ELF-1 (cell line): ENCODE measurements at places on chromosomes 11 and 22.

DNA sequence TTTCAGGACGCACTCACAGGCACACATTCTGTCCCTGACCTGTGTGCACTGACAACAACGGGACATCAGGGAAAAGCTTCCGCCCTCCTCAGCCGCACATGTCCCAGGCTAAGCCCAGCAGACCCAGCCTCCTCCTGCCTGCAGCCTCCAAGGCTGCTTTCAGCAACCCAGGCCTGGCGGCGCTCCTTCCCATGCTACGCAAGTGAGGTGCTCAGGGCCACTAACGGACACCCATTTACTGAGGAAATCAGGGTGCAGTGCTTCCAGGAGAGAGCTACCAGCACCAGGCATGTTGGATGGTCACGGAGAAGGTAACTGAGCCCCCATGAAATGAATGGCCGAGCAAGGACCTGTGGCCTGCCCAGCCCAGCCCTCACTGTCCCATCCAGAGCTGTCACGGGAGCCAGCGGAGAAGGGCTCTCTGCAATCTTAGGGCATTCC is 6.9 kb downstream of the MOB2 start:
- no peak for DNase-seq

- DNase-seq, result no peak
Measured at GRCh38 chr11:126134461-126135155, 71.9 kb upstream of the CDON start.

GRCh38 chr22:20242393-20243175 is 25.5 kb downstream of the RTN4R start:
- no peak for DNase-seq

- DNase-seq, result no peak
Measured at GRCh38 chr22:30416403-30416802, 9.2 kb upstream of the MTFP1 start.

GRCh38 chr11:119789766-119790407 is 60.9 kb upstream of the NECTIN1 start:
- DNase-seq, result no peak

GRCh38 chr11:46457659-46458424 is 66.3 kb upstream of the CHRM4 start:
- no peak for DNase-seq

DNA sequence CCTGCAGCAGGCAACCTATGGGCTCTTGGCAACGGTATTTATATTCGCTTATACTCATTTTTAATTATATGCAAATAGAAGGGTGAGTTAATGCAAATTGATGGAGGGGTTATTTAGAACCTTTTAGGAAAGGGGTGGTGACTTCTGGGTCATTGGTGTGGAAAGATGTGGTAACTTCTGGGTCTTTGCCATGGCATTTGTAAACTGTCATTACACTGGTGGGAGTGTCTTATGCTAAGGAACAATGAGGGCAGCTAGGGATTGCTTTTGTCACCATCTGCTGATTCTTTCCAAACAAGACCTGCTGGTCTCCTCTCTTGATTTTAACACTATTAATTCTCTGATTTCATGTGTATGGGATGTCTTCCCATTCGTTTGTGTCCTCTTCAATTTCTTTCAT is 11.7 kb upstream of the KAT5 start:
- DNase-seq, result no peak

DNA sequence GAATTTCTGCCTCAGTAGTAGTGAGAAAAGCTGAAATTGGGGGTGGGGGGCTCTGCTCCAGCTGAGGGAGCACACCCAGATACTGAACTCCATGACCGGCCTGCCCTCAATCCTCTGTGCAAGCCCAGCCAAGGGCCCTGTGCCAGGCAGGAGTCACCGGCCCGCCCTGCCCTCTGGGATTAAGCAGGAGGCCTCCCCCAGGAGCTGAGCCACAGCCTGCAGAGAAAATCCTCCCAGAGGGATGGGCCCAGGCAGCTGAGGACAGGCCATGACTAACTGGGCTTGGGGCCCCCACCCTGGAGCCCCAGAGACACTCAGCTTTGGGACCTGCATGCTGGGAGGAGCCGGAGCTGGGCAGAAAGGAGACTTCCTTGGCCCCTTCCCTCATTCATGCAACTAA is 48.8 kb downstream of the MN1 start:
- no peak for DNase-seq

GRCh38 chr11:72007089-72007476 is 8.4 kb downstream of the IL18BP start:
- DNase-seq, result no peak

GRCh38 chr22:47094861-47095330 is 332.4 kb downstream of the TBC1D22A start:
- DNase-seq, result no peak

DNA sequence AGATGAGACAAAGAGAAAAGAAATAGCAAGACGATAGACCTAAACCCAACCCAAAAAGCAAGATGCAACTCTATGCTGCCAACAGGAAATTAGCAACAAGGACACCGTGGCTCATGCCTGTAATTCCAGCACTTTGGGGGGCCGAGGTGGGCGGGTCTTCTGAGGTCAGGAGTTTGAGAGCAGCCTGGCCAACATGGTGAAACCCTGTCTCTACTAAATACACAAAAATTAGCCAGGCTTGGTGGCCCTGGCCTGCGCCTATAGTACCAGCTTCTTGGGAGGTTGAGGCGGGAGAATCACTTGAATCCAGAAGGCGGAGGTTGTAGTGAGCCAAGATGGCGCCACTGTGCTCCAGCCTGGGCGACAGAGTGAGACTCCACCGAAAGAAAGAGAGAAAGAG is 24.3 kb upstream of the IL10RA start:
- no peak for DNase-seq

GRCh38 chr11:616320-617198 is 809 bp upstream of the IRF7 start:
- DNase-seq, result no peak

DNA sequence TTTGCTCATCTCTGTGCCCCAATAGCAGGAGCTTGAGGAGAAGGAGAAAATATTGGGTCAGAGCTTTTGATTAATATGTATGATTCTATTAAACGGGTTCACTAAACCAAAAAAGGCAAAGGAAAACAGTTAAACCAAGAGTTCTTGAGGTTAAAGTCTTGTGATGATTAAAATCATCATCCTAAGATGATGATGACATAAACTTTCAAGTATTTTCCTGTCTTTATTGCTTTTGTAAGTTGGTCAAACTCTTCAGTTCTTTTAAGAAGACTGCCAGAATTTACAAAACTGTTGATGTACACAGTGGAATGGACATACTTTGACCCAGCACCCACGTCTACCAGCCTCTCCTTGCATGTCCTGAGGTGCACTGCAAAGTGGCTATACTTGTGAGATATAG is 41.0 kb downstream of the FDX1 start:
- no peak for DNase-seq

DNA sequence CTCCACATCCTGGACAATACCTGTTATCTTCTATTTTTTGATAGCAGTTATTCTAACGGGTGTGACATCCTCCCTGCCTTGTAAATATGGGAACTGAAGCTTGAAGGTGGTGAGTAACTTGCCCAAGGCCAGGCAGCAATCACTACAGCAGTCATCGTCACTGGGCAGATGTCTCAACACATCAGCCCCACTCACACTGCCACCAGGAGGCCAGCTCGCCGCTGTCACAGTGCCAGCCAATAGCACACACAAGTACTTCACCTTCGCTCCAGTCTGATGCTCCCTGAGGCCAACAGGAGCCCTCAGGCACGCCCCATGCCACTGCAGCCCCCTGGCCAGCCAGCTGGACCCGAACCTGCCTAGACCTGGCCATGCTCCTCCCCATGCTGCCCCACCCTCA is 4.9 kb upstream of the TTLL1 start:
- peak; percentile 54 for DNase-seq

- no peak for DNase-seq
Measured at GRCh38 chr11:119700536-119701346, 28.3 kb downstream of the NECTIN1 start.

DNA sequence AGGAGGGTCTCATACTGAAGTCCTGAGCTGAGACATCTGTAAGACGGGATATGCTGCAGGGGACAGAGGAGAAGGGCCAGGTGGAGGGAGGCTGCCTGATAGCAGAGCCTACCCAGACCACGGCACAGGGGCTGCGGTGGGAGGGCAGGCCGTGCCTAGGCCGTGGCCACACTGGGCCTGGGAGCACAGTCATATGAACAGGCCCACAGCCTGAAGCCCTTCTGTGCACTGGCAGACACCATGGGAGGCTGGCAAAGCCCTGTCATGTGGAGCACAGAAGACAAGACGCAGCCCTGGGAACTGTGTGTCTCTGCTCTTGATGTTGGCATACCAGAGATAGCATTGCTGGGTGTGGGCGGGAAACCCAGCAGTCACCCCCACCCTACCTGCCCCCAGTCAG is 3.3 kb downstream of the SPATA19 start:
- DNase-seq, result peak; percentile 54

DNA sequence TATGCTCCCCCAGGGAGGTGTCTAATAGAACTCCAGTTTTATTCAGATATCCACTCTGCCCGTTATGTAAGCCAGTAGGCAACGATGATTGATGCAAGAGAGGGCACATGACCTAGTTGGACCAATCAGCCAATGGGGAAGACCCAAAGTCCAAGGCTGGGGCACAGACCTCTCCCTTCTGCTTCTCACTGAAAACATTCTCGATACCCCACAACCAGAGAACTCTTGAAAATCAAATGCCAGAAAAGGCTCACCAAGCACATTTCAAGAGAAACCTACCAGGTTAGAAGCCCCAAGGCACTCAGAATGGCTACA is 7.4 kb downstream of the HIRA start:
- DNase-seq, result no peak

DNA sequence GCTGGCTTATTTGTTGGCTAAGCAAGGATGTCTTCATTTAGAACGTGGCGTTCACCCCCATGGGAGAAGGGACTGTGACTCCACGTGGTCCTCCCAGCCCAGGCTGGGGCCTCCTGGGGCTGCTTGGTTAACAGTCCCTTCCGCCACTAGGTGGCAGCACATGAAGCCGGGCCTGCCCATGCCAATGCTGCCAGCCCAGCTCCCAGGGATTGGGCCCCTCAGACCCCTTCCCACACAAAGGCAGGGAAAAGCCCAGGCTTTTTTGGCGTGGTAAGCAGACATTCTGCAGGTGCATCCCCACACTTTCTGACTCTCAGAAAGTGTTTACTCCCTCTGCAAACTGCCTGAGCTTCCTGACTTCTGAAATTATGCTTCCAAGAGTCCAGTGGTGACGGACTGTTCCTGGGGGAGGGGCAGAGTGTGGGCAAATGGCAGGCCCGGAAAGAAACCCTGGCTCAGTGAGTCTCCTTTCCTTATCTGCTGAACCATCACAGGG is 3.1 kb downstream of the CBX6 start:
- DNase-seq, result peak; percentile 83

DNA sequence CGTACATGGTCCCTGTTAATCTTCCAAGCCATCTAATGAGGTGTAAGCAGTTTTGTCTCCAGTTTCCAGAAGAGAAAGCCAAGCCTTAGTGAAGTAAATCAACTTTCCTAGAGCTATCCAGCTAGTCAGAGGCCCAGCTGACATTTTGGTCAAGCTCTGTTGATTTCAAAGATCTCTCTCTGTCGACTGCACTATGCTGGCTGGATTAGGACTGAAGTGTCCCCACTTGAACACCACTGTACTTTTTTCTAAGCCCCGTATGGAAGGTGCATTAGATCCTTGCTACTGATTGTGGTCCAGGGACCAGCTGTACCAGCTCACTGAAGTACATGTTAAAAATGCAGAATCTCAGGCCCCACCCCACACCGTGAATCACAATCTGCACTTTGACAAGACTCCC is 176.5 kb upstream of the NAV2 start:
- no peak for DNase-seq

DNA sequence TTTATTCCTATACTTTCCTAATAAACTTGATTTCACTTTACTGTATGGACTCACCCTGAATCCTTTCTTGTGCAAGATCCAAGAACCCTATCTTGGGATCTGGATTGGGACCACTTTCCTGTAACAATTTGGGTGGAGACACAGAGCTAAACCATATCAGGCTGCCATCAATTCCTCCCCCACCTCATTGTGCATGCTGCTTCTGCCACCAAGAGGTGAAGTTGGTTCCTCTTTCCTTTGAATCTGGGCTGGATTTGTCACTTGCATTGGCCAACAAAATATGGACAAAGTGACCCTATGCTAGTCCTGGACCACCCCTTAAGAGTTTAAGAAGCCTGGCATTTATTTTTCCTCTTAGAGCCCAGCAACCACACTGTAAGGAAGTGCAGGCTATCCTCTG is 39.4 kb upstream of the CEP295 start:
- DNase-seq, result peak; percentile 13

DNA sequence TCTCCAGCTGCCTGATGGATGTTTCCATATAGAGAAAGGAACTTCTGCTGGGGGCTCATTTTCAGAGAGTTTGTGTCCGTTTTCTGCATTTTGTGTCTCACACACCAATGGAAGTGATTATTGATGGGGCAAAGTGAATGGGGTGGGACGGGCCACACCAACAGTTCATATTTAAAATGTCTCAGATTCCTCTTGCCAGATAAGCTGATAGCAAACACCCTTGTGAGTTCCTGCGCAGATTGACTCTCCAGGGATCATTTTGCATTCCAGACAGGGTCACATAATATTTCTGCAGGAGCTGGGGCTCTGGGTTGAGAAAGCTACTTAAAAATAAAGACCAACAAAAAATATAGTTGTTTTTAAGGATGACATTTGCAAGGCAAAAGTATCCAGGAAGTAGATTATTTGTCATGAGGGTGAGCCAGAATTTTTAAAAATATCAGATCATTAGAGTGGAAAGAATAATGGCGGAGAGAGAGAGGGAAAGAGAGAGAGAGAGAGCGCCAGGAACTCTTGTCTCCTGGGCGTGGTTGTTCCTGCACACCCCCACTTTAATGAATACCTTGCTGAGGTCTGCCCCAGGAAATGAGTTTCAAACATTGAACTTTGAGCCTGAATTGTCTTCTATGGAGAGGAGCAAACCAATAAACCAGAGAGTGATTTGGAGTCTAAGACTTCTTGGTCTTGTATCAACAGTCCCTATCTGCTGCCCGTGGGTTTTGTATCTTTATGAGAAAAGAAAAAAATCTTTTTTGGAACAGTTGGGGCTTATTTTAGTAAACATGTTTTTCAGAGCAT is 33.3 kb downstream of the MICAL2 start:
- no peak for DNase-seq

DNA sequence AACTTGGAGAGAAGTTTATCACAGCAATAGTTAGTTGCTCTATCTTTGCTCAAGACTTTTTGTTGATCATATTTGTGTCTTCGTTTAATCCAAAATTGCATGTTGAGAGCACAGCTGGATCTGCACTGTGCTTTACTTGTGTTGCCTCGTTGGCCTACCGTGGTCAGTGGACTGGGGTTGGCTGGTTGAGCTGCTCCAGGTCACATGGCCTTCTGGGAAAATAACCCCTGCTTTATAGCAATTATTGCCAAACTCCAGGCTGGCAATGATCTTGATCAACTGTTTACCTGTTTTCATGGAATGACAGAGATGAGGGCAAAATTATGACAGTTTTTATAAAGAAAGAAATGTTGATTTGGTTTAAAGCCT is 5.7 kb upstream of the PLET1 start:
- DNase-seq, result no peak
